ENCODE measurements at places on chromosomes 4 and X. TPM values are rescaled to one million over a fixed set of nuclear protein-coding genes. Genes with fewer than 3 reads are reported as not detected.

GCNA gene
- 2.2 TPM for total RNA-seq

GRCh38 chrX:78923198-78924015, 21.8 kb upstream of the P2RY10 start:
- no peak for DNase-seq

DNA sequence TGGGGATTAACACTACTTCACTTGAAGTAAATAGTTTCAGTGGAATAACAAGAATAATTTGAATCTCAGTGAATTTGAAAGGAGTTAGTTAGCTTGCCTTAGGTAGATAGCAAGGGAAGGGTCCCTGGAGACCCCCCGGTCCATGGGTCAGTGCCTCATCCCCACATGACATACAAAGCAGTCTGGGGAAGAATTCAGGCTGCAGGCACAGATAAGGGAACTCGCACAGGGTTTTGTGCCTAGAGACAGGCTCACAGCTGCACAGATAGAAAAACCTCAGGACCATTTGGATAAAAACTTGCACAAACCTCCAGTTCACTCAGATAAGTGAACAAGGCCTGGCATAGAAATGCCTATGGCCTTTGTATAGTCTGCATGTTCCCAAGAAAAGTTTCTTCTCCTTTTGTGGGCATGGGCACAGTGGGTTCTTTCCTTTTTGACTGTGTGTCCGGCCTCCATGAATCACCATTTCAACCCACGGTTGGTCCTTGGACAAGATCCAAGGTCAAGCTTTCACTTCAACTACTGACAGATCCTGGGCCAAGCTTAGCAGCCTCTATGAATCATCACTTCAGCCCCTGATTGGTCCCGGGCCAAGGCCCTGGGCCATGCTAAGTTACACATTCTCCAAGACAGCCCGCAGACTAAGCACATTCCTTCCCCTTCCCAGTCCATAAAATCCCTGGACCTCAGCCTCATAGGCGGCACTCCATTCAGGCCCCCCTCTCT, 108.3 kb upstream of the KLHL4 start:
- DNase-seq: peak; percentile 94

DNA sequence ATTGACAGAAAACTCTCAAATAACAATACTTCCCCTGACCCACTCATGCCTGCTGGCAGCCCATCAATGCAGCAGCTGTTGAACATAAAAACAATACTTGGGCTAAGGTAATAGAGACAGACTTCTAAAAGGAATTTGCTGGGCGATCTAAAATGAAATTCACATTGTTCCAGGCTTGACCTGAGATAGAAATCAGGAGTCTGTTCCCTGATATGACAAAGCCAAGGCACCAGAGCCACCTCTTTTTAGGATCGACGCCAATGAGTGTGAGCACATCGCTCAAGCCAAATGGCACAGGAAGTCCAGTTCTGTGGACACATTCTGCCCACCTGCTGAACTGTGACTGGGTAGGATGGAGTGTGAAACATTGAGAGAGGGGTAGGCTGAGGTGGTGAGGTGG, 4.9 kb downstream of the SEPTIN11 start:
- peak; percentile 43 for DNase-seq

All from LHCN-M2 (cell line).